Thoracic aorta (tissue), 2 donors: ENCODE measurements at places on chromosomes 6 and 20.

DNA sequence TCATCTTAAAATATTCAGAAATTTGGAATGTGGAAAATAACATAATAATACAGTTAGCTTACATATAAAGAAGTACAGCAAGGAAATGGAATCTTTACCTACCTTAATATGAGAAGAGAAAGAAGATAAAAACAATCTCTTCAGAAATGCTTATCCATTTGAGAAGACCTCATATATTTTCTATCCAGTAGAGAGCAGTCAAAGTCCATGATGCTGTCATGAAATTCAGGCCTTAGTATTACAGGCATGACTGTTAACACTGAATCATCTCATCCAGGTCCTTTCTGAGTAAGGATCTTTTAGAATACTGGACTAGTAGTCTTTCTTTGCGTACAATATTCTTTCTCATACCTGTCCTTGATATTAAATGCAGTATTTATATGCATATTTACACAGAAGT is 713.4 kb downstream of the CD109 start:
- no peak for DNase-seq

DNA sequence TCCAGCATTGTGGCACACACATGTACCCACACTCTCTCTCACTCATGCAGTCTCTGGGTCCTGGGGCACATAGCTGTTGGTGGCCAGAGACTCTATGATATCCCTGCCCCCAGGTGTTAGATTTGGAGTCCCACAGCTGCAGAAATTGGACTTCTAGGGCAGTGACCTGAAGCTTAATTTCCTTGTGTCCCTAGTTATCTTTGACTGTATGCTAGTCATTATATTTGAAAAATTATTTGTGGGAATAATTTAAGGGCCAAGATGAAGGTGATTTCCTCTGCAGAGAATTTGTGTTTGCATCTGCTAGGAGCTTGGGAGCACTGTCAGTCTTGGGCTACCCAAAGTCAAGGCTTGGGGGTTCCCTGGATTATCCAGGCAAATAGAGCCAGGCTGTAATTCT is 50.1 kb downstream of the ZBTB9 start:
- no peak for DNase-seq

- no peak for DNase-seq
Measured at GRCh38 chr6:149318581-149319286, 1.2 kb downstream of the TAB2 start.

- DNase-seq: no peak
Measured at GRCh38 chr6:79608334-79609224, 22.6 kb upstream of the SH3BGRL2 start.

GRCh38 chr6:23154159-23154558 is 584.8 kb downstream of the HDGFL1 start:
- DNase-seq: no peak

- DNase-seq: no peak
Measured at GRCh38 chr6:36615018-36615761, 21.0 kb downstream of the SRSF3 start.

DNA sequence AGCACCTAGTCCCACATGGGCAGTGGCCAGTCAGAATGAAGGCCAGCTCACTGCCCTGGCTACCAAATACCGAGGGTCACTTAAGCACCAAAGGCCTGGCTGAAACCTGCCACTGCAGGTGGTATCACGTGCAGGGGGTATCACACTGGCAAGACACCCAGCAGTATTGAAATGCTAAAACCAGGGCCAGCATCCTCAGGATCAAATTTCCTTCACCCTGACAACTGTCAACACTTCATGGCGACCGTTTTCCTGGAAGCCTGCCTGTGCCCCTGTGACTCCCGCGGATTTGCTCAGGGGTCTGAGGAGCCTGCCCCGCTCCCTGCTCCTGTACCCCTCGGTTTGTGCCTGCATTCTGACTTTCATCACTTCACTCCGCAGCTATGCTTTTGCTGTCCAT is 151.1 kb downstream of the TTLL2 start:
- no peak for DNase-seq

GRCh38 chr6:109768485-109768884 is 77.4 kb downstream of the FIG4 start:
- no peak for DNase-seq

DNA sequence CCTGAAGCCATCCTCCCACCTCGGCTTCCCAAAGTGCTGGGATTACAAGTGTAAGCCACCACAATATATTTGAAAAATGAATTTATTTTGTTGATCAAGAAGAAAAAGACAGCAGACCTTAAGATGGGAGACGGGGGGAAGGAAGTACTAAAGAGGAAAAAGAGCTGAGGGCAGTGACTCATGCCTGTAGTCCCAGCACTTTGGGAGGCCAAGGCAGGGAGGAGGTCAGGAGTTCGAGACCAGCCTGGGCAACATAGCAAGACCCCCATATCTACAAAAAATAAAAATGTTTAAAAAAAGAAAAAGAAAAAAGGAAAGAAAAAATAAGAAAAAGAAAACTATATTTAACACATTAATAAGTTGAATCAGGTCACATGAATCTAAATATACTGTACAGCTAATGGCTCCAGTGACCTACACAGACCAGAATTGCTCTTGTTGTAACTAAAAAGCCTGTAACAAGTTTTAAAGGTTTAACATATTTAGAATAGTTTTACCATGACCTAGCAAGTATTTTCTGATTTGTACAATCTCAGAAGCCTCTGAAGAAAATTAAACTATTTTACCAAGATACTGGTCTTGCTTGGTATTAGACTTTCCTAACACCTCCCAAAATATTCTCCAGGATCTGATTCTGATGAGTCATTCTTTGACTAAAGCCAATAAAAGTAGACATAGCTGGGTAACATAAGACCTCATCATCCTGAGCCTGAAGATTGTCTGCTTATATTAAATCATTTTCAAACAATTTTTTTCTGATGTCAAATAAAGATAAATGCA is 4.3 kb upstream of the AKIRIN2 start:
- DNase-seq: no peak

DNA sequence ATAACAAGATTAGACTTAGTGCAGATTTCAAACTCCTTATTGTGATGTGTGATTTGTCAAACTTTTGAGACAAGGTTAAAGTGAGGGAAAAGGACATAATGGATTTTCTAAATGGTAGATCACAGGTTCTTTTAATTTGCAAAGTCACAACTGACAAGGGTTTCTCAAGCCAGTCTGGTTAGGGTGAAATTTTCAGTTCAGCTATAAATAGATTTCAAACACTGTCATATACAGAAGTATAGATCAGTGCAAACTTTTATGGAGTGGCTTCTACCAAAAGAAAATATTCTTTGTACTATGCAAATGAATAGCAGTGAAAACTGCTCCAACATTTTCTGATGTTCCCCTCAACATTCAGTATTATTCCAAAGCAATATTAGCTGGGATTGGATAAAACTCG is 337.1 kb upstream of the MAN1A1 start:
- DNase-seq: no peak

GRCh38 chr6:40249935-40250334 is 315.7 kb upstream of the MOCS1 start:
- no peak for DNase-seq

DNA sequence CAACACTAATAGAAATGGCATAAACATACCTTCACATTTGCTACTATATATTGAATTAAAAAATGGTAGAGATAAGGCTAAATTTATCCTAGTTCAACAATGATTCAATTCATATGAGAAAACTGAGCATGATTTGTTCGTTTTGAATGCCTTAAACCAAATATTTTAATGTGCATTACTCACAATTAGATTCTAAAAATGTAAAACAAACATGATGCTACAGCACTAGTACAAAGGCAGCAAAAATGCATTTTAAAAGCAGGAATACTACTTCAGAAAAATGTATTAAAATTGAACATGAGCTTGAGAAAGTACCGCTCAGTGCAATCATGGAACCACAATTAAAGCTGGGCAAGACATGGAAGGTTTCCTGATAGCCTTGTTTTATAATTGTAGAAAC is 195.3 kb downstream of the KCNQ5 start:
- no peak for DNase-seq

- DNase-seq: no peak
Measured at GRCh38 chr6:31498748-31499147, 803 bp downstream of the MICB start.

- no peak for DNase-seq
Measured at GRCh38 chr20:53926428-53927028, 143.9 kb downstream of the BCAS1 start.

GRCh38 chr20:6668546-6668945 is 98.9 kb upstream of the BMP2 start:
- no peak for DNase-seq

DNA sequence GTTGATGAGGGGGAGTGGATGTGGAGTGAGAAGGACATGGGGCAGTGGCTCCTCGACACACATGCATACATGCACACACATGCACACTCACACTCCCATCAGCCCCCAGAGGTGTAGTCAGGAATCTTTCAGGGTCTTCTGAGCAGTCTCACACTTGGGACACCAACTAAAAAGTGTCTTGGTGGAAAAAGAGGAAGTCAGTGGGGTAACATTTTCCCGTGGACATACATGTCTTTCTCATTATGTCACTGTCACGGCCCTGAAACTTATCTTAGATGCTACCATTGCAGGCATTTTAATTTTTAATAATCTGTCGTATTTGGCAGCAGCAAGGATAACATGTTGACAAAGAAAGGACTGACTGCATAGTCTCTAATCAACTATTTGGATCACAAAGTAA is 261.1 kb downstream of the ADGRG6 start:
- DNase-seq: no peak

DNA sequence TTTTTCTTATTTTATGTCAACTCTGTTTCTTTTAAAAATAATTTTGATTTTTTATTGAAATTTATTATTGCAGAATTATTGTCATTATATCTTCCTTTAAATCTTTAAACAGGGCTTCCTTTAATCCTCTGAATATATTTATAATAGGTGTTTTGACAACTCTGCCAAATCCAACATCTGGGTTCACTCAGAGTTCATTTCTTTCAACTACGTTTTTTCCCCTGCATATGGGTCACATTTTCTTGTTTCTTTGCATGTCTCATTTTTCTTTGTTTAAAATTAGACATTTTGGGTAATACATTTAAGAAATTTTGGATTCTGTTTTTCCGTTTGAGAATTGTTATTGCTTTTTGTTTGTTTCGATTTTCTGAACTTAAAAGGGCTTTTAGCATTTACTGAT is 655.1 kb upstream of the CITED2 start:
- DNase-seq: no peak

DNA sequence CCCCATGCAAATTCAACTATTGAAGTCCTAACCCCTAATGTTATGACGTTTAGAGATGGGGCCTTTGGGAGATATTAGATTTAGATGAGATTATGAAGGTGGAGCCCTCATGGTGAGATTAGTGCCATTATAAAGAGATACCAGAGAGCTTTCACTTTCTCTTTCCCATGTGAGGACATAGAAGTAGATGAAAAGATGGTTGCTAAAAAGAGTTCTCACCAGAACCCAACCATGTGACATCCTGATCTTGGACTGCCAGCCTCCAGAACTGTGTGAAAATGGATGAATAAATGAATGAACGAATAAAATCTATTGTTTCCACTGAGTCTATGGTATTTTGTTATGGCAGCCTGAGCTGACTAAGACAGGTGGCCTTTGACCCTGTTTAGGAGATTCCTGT is 50.6 kb upstream of the FBXO30 start:
- no peak for DNase-seq

GRCh38 chr6:51062166-51062722 is 243.6 kb downstream of the TFAP2B start:
- no peak for DNase-seq

GRCh38 chr6:11929241-11929835 is 82.8 kb upstream of the HIVEP1 start:
- DNase-seq: no peak

DNA sequence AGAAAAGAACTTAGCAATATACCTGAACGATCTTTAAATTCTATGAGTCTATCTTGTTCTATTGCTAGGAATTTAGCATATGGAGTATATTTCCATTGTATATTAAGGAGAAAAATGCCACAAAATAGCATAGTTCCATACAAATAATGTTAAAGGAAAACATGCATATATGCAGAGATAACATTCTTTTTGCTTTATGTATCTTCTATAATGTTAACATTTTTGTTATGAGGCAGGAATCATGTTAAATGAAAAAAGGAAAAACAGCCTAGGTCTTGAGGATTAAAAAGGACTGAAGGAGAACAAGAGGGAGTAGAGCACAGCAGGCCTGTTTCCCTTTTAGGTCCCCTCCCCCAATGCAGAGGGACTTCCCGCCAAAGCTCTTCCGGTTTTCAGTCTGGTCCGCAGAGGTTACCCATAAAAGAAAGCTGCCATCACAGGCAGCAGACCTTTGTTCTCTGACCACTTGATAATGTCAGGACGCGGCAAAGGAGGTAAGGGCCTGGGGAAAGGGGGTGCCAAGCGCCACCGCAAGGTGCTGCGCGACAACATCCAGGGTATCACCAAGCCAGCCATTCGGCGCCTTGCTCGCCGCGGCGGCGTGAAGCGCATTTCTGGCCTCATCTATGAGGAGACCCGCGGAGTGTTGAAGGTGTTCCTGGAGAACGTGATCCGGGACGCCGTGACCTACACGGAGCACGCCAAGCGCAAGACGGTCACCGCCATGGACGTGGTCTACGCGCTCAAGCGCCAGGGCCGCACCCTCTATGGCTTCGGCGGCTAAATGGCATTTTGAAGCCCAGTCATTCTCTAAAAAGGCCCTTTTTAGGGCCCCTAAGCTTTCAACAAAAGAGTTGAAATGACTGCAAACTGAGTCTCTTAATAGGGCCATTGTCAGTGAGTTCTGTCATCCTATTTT is 108.4 kb upstream of the PRSS16 start:
- no peak for DNase-seq

DNA sequence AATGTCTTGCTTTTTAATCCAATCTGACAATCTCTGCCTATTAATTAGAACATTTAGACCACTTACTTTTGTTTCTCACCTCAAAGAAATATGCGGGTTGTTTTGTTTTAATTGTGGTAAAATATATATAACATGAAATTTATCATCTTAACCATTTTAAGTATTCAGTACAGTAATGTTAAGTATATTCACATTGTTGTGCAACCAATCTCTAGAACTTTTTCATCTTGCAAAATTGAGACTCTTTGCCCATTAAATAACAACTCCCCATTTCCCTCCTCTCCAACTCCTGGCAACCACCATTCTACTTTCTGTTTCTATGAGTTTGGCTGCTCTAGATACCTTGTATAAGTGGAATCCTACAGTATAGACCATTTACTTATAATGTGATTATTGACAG is 13.8 kb upstream of the TCP11 start:
- DNase-seq: no peak

DNA sequence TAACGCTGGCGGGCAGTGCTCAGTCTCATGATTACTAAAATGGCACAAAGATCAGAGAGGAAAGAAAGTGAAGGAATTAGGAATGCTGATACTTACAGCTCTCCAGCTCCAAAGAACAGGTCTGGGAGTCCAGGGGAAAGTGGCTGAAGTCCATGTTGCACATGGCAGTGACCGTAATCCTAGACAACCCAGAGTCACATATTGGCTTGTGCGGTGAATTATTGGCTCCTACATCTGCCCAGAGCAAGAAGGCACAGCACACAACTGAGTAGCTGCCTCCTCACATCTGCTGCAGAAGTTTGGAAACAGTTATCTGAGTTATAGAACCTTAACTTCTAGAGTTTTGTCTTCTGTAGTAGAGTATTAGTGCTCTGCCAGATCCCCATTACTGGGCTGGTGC is 47.2 kb downstream of the GABRR2 start:
- no peak for DNase-seq
